Activated CD4-positive, CD25-positive, alpha-beta regulatory T cell treated with anti-CD3 and anti-CD28 coated beads, Interleukin-2, amount 50 U/mL, for 16 hours (primary cell): ENCODE measurements at places on chromosomes 13 and 19.

- DNase-seq, result no peak
Observed at GRCh38 chr13:93670866-93671265, 444.3 kb downstream of the GPC6 start.

DNA sequence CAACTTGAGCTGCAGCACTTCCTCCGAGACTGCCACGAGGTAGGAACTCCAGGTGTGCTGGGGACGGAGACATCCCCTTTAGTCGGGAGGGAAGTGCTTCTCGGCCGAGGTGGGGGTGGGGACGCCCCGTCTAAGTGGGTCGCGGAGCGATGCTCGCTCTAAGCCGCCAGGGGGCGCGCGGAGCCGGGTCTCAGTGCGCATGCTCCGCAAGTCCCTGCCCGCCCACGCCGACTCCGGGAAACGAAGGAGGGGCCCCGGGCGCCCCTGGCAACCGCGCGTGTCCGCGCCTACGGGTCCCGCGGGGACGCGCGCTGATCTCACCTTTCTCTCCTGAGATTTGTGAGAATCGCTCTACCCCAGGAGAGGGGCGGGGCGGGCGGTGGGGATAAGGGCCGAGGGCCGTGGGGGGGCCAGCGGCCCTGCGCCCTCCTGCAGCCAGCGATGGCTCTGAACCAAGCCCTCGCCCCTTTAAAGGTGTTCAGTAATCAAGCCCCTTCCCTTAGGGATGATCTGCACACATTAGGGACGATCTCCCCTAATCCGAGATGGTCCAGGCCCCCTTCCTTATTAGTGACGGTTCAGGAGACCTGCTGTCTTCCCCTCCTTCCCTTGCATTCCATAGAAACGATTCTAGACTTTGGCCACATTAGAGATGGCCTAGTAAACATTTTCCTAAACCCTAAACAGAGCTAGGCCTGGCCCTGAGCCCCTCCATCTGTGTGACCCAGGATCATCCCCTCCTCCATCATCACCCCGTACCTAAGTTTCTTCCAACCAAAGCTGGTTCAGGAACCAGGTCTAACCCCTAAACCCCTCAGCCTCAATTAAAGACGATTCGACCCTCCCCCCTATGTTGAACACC, 47.3 kb upstream of the SHKBP1 start:
- peak; percentile 76 for DNase-seq

DNA sequence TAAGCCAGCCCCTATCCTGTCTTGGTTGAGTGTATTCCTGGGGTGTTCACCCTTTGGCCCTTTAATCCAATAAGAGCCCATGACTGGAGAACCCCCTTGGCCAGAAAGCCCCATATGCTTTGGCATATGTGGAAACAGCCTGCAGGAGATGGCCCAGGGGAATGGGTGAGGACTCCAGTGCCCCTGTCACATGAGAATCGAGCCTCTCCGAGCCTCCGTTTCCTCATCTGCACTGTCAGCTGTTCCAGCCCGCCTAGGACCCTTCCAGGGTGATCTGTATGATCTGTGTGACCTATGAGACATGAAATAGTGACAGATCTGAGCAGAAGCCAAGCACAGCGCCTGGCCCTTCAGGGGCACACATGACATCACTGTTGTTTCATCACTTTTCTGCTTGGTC, 300.7 kb downstream of the ZNF536 start:
- DNase-seq, result no peak

DNA sequence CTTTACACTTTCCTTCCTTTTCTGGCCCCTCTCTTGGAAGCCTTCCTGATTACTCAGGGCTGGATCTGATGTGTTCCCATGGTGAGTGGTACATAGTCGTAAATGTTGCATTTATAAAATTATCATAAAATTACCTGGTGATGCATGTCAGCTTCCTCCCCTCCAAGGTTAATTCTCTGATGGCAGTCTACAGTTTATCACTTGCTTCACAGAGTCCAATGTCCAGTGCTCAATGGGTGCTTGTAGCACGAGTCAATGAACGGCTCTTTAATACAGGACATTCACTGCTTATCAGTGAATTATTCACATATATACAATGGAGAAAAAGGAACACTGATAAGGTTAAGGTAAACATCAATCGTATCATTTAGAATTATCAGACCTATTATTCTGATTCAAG, 27.0 kb upstream of the OXGR1 start:
- no peak for DNase-seq

GRCh38 chr19:39506944-39507714, 7.8 kb upstream of the SELENOV start:
- no peak for DNase-seq

GRCh38 chr13:50355797-50356196, 340.6 kb downstream of the KCNRG start:
- DNase-seq, result no peak

DNA sequence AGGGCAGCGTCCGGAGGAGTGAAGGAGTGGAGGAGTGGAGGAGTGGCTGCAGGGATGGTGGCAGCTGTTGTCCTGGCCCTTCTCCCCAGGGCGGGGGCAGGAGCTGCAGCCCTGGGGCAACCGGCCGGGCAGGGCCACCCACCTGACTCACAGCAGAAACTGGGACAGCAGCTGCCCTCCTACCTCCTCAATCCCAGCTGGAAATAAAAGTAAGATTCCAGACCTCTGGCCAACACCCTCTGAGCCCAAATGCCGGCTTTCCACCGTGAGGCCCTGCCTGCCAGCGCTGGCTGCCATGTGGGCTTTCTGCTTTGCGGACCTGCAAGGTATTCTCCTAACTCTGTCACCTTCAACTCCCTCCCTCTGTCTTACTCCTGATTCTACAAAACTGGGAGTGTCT, 3.3 kb upstream of the CLPP start:
- no peak for DNase-seq

DNA sequence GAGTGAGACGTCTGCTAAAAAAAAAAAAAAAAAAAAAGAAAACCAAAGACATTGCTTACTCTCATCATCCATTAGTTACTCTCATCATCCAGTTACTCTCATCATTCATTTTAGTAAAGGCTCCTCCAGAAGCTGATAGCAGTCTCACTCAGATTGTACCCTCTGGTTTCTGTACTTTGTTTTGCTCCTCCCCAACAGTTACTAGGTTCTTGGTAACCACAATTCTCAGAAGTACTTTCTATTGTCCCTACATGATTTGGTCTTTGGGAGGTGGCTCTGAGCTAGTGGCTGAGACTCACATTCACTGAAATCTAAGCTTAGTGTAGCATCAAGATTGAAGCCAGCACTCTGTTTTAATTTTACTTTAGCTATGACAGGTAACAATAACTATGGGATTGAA, 14.3 kb downstream of the ERICH4 start:
- DNase-seq, result no peak

DNA sequence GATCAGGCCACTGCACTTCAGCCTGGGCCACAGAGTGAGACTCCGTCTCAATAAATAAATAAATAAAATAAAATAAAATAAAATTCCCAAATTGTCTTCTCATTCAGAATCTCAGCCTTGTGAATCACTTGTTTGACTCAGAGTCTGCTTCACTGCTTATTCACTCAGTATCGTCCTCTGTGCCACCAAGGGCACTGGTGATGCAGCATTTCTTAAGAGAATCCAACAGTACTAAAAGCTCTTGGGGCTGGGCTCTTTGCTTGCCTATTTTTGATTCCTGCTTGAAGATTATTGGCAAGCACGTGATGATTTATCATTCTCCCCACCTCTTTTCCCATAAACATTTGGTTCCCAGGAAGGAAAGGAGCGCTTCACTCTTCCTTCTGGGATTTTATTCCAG, 54.8 kb upstream of the HMGB1 start:
- no peak for DNase-seq

GRCh38 chr19:16290692-16291091, 33.9 kb upstream of the KLF2 start:
- no peak for DNase-seq

- DNase-seq, result no peak
Observed at GRCh38 chr13:31042481-31043165, 110.2 kb downstream of the TEX26 start.

GRCh38 chr13:109569958-109570711, 216.2 kb downstream of the IRS2 start:
- DNase-seq, result no peak

DNA sequence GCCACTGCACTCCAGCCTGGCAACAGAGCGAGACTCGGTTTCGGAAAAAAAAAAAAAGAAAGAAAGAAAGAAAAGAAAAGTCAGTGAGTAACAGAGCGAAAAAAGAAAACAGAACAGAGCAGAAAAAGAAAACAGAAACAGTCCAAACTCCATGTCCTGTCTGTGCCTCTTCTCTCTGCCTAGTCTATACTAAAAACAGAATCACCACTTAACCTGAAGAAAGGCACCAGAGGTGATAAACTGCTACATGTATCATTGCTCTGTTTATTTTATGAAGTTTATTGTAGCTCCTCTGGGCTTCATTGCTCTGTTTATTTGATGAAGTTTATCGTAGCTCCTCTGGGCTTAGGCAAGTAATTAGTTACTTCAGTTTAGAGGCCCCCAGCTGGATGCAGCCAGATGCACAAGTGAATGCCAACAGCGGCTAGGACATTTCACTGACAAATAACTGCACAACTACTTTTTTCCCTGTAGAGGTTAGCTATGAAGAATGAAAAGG, 39.2 kb downstream of the TBC1D4 start:
- DNase-seq, result no peak

DNA sequence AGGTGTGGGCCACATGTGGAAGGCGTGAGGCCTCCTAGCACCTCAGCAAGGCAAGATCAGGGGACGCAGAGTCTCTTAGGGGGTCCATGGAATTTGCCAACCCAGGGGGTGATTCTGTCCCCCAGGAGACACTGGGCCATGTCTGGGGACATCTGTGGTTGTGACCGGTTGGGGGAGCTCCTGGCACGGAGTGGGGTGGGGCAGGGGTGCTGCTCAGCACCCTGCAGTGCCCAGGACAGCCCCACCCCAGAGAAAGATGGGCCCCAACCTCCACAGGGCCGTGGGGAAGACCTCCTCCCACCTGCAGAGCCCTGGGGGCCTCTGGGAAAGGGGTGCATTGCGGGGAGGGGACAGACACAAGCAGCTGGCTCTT, 4.0 kb downstream of the MKNK2 start:
- DNase-seq, result no peak

DNA sequence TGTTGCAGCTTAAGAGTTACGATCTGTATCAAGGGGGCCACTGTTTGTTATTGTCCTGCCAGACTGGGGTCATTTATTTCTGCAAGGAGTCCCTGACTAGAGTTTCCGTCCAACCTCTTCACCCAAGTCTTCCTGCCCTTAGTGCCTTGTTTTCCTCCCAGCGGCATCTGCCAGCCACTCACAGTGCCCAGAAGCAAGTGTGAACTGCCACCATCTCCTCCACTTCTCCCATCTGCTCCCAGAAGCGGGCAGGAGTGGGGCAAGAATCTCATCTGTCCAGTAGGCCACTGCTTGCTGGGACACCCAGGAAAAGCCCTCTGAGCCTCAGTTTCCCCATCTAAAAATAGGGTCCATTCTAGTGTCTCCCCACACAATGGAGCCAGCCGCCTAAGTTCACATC, 4.0 kb downstream of the NOVA2 start:
- DNase-seq, result no peak

DNA sequence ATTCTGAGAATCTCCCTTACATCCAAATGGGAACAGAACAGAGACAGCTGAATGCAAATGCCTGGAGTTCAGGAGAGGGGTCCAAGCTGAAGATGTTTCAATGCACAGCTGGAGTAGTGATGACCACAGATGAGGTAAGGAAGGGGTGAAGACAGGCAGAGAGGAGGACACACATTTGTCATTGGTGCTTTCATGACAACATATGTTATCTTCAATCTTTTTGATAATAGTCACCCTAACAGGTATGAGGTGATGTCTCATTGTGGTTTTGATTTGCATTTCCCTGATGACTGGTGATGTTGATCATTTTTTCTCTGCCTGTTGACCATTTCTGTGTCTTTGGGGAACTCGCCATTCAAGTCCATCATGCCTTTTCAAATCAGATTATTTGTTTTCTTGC, 19.2 kb downstream of the SIGLEC7 start:
- DNase-seq, result no peak

DNA sequence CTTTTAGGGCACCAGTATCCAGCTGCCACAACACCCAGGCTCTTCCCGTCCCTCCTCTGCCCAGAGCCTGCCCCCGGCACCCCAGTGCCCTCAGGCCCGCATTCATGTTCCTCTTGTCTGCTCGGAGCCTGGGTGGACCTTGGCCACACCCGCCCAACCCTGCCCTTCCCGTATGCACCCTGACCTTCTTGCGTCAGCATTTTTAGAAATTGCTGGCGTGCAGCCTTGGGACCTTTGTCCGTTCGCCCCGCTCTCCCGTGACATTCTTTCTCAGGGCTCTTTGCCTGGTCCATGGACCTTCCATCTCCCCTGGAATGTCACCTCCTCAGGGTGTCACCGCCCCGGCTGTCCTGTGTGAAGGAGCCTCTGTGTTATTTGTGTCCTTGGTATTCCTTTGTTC, 7.6 kb downstream of the NUCB1 start:
- no peak for DNase-seq

GRCh38 chr19:14670408-14670807, 4.2 kb downstream of the ADGRE3 start:
- DNase-seq, result no peak
